Stimulated activated CD8-positive, alpha-beta memory T cell treated with anti-CD3 and anti-CD28 coated beads, Interleukin-7, amount 100 ng/mL, for 1 hour (primary cell): ENCODE measurements at places on chromosomes 11 and 22.

GRCh38 chr11:120882175-120882574 lies 141.7 kb upstream of the TBCEL start:
- no peak for DNase-seq

DNA sequence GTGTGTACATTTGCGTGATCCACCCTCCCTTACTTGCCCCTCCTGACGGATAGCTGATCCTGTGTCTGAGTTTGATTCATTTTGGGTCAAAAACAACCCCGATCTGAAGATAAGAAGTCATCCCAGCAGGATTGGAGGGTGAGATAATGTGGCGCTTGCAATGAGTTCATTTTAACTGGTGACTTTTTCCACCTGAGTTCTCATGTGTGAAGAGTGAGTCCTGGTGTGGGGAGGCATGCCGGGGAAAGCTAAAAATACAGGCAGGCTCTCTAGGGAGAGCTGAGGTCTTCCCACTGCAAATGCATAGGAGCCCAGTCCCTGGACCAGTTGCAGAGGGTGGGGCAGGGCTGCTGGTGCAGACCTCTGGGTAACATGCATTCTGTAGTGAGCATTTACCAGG lies 35.7 kb upstream of the ELF5 start:
- no peak for DNase-seq

DNA sequence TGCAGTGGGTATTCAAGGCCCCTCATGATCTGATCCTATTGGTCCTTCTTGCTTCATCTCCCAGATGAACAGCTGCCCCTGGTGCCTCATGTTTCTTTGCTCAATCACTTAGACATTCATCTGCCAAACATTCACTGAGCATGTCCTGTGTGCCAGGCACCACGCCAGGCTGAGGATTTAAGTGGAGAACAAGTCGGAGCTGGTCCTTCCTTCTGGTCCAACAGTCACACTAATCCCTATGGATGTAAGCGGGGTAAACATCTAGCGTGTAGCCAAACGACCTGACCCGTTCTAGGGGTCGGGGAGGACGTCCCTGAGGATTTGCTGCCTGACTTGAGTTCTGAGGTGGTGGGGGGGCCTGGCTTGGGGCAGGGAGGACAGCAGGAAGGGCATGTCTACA lies 21.9 kb downstream of the ZMAT5 start:
- no peak for DNase-seq

- DNase-seq, result no peak
Observed at GRCh38 chr11:16195651-16196050, 160.7 kb downstream of the SOX6 start.

- DNase-seq, result no peak
Observed at GRCh38 chr11:106063009-106063408, 14.1 kb downstream of the KBTBD3 start.

DNA sequence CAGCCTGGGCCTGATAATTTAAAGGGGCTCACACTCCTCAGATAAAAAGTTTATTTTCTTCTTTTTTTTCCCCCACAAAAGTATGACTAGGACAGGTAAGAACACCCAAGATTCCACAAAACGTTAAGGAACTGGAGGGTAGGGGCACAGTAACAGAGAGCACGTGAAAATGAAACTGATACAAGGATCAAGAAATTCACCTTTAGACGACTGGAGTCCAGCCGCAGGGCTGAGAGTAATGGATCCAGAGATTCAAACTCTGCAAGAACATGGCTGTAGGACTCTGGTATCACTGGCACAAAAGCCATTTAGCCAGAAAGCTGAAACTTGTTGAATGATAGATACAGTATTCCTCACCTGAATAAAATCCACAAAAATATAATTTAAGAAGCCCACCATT lies 4.4 kb downstream of the HPS5 start:
- no peak for DNase-seq
